ENCODE measurements at places on chromosomes 5 and 9.

DNA sequence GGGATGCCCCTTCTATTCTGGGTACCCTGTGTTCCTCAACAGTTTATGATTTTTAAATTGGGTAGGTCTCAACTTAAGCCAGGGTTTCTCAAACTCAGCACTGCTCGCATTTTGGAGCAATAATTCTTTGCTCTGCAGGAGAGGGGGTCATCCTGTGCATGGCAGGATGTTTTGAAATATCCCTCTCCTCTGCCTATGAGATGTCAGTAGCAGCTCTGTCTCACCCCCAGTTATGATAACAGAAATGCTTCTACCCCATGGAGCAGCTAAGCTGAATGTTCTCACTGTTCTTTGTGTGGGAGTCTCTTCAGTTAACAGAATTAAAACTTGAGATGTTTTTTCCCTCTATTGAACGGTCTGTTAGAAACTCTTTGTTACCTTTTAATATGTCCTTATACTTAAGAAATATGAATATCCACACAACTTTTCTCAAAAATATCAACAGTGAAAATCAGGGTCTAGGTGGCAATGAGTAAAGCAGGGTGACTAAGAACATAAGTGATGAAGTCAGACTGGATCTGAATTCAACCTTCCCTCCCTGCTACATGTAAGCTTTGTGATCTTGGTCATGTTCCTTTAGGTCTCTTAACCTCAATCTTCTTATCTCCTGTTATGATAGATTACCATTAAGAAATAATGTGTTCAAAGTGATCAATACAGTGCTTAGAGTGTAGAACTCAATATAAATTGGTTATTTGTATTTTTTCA lies 89.0 kb downstream of the CAMK4 start:
- no peak for DNase-seq

GRCh38 chr9:96217294-96217707 lies 84.7 kb downstream of the HSD17B3 start:
- no peak for DNase-seq

DNA sequence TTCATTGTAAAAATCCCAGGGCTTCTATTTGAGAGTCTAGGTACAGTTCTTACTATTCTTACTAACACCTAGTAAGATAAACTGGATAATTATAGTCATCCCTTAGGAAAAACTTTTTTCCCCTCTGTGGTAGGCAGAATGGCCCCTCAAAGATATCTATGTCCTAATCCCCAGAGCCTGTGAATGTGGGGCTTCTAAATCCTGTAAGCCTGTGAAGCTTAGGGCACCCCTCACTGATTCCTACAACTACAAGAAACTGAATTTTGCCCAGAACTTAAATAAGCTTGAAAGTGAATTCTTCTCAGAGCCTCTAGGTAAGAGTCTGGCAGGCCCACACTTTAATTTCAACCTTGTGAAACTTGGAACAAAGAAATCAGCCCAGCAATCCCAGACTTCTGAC lies 130.1 kb upstream of the ACOT12 start:
- no peak for DNase-seq

GRCh38 chr5:113020461-113021273 lies 44.1 kb downstream of the DCP2 start:
- no peak for DNase-seq

DNA sequence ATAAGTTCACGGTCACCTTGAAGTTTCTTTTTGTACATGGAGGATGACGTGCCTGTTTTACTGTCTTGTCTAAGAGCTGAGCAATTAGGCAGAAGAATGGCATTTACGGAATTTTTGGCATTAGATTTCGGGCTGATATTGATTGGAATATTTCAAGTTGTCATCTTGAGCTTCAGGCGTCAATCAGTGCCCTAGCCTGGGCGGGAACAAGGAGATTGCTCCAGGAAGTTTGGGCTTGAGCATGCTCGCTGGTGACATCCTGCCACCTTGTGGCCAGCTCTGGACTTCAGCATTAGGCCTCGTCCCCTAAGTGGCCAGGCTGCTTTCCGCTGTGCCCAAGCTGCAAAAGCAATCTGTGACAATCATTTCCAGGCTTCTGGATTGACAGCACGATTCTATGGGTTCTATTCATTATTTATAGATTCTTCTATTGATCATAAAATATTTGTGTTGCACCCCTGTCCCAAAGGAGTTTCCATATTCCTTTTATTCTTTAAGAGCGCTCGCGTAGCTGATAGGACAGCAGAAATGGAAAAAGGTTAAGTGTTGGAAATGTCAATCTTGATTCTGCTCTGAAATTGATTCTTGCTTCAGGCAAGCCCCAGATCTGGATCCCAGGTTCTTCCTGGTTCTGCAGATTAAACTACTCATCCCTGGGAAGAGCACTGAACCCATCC lies 79.3 kb downstream of the SLC28A3 start:
- DNase-seq = peak; percentile 70

GRCh38 chr9:114895521-114895991 lies 34.8 kb downstream of the TNFSF8 start:
- DNase-seq = no peak

DNA sequence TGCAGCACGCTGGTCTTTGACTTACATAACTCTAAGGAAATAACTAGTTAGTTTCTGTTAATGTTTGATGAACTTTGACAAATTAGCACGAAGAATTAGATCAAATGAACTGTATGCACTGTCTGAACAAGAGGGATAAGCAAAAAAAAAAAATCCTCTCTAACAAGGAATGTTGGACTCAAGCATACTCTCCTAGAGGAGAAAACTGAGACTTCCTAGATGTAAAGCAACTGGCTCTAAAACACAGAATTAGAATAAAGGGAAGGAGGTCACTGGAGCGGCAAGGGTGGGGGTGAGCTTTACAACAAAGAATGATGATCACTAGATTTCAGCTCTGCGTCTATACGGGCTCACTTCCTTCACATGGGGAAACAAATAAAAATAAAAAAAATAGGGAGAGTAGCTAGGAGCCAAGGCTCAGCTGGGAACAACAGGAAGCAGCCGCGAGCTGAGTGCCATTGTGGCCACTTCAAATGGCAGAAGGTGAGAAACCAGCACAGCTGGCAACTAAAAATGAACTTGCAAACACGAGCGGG lies 48.7 kb upstream of the CEMIP2 start:
- DNase-seq = no peak

GRCh38 chr5:115859378-115859777 lies 17.6 kb downstream of the AP3S1 start:
- DNase-seq = no peak

DNA sequence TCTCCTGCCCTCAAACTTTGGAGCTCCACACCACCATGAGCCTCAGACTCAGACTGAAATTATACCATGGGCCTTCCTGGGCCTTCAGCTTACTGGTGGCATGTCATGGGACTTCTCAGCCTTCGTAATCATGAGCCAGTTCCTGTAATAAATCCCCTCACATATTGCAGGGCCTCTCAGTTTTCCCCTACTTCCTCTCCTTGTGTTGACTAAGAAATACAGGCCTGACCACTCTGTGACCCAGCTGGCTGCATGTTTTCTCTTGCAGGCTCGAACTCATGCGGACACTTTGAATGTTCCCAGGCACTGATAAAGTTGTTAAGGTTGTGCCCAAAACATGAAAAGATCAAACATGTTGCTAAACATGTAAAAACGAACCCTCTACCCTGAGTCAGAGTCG lies 26.2 kb upstream of the SHC3 start:
- no peak for DNase-seq

DNA sequence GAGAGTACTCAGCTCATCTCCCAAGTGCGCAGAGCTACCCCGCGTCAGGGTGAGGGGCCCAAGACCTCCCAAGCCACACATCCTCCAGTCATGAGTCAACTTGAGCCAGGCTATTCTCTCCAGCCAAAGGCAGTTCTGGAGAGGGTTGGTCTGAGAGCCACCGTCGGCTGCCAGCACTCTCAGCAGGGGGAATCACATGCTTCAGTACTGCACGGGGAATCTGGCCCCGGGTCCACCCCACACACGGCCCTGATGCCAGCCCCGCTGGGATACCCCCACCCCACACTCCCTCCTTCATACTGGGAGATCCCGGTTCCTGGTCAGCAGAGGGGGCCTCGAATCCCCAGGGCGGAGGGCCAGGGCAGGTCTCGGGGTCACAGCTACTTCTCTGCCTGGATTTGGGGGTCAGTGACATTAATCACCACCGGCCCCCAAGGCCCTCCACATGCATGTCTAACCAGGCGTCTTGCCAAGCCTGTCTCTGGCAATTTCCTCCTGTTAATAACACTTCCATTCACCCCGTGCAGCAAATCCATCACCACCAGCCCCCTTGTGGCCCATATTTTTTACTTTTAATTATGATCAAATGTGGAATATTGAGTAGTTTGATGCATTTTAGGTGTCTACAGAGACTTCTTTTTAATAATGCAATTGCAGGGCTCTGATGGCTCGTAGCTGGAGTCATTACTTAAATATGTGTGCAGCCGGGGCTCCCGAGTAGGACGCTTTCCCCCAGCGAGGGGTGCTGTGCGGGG lies 102.9 kb upstream of the PPP1R26 start:
- no peak for DNase-seq

DNA sequence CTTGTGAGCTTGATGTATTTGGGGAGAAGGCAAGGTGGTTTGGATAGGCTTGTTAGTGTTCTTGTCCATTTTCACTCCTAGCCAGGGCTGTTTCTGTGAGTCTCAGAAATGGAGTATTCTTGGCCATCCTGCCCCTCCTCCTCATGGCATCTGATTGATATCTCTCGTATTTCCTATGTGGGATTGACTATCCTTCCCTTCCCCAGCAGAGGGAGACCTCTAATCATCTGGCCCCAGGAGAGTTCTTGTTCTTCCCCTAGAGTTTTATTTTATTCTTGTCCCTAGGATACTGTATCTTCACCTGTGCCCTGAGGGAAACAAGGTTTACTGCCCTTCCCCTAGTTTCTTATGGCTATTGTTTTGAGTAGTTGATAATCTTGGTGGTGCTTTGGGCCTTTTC lies 114.4 kb downstream of the VPS13A start:
- no peak for DNase-seq

DNA sequence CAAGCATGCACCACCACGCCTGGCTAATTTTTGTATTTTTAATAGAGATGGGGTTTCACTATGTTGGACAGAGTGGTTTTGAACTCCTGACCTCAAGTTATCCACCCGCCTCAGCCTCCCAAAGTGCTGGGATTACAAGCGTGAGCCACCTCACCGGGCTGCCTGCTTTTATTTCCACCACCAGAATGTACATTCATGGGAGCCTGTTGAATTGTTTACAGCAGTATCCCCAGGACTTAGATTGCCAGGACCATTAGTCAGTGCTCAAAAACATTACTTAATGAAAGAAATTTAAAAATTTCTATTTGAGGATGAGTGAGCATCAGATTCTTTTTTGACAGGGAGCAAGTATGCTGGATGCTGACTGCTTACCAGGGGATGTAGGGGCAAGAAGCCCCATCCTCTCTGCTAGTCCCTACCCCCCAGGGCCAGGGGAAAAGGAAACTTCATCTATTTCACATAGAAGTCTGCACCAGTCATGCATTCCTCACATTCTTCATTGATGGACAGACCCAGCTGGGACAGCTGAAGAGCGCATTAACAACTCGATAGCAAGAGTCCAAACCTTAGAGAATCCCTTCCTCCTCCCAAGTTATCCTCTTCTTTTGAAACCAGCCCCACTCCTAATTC lies 10.3 kb upstream of the RGMB start:
- no peak for DNase-seq

GRCh38 chr5:10424124-10424731 lies 17.5 kb upstream of the ROPN1L start:
- DNase-seq = no peak

DNA sequence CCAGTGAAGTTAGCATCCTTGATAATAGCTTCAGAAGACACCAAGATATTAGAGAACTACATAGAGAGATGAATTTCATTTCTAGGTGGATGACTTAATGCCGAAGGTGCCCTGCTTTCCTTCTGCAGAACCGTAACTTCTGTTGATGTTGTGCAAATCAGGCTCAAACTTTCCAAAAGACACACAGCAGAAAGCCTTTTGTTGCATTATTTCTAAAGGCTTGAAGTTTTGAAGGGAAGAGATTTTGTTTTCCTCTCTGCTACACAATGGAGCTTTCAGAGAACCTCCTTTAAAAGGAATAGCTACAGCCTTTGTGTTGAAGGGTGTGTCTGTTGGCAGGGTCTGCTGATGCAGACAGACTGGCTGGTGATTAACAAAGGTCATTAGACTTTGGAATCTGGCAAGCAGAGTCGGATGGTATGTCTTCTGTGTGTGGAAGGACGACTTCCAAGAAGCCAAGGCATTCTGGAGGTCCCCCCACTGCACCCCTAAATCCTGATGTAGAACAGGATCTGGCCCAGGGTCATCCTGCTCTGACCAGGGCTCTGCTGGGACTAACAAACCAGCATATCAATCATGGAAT lies 57.8 kb downstream of the ZNF462 start:
- no peak for DNase-seq

- no peak for DNase-seq
These were observed 169.1 kb upstream of the CLINT1 start for GRCh38 chr5:158027806-158028775.

DNA sequence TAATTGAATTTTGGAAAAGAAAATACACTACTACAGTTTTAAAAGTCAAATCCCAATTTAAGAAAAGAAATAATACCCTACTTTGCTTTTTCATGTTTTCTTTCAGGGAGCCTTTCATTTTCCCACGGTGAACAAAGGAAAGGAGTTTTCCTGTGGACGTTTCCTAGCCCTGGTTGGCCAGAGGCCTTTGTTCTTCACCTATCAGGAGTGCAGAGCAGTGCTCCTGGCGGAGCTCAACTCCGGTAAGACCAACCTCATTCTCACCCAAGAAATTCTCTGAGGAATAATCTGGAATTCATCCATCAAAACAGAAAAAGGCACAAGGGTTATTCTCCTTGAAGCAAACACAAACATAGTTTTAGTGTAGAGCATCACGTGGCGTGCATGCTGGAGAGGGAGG lies 248.9 kb downstream of the ADGRV1 start:
- DNase-seq = no peak

- no peak for DNase-seq
These were observed 89.4 kb downstream of the RGS7BP start for GRCh38 chr5:64595031-64595855.

GRCh38 chr5:1545126-1545804 lies 21.5 kb upstream of the LPCAT1 start:
- DNase-seq = no peak

- no peak for DNase-seq
These were observed 37.9 kb downstream of the RAI14 start for GRCh38 chr5:34694012-34694411.

DNA sequence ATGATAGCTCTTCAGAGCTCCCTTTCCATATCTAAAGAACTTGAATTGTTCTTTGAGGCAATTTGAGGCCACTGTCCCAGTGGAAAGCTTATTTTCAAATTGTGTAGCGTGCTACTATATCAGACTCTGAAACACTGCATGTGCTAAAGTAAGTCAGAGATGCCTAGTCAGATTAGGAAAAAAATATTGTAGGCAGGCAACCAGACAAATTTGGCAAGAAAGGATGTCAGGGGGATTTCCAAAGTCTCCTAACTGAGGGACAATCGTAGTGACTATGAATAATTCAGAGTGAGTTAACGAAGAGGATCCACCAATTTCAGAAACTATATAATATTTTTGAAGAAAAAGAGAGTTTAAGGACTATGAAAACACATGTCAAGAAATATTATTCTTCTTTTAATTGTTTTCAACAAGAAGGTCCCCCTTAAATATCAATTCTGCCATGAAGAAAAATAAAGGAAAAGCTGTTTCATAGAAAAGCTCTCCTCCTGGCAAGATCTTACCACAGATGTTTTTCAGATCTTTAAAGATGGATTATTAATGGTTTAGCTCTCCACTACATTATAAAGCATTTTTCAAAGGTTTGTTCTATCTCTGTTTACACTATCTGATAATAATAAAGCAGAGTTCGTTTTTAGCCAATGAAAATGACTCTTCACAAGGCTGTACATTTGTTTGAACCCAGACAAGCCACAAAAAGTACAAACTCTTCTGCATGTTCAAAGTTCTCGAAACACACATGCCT lies 273.5 kb upstream of the PTGER4 start:
- no peak for DNase-seq

GRCh38 chr9:97462159-97462558 lies 39.3 kb upstream of the TMOD1 start:
- no peak for DNase-seq

Data from gastrocnemius medialis (tissue), 4 donors.